Mesothelial cell of epicardium (in vitro differentiated cells): ENCODE measurements at places on chromosomes 12 and 14. TPM values are rescaled to one million over a fixed set of nuclear protein-coding genes. Genes with fewer than 3 reads are reported as not detected.

DNA sequence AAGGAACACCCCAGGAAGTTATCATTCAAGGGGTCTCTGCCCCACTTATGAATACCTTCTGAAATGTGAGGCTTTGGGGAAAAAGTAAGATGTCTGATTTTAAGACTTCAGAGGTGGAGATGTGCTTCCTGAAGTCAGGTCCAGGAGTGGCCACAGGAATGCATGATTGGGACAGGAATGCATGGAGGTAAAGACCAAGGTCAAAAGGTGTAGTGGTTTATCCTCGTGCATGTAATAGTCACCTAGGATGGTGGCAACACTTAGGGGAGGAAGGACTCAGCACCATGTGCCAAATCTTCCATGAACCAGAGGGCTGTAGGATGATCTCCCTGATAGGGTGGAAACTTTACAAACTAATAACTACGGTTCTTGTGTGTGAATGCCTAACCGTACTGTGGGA lies 217.3 kb downstream of the C12orf75 start:
- no peak for DNase-seq
- H3K4me1 ChIP-seq, result no peaks in the 10 kb centered on the region
- H3K27me3 ChIP-seq, result no peaks in the 10 kb centered on the region
- no peak overlapping the region for H3K4me3 ChIP-seq
- H3K27ac ChIP-seq, result no peak overlapping the region

GRCh38 chr12:52300796-52301691 lies 9.7 kb upstream of the KRT81 start:
- H3K4me3 ChIP-seq, result no peak overlapping the region
- DNase-seq, result no peak
- H3K36me3 ChIP-seq, result no peaks in the 10 kb centered on the region
- no peak overlapping the region for H3K27ac ChIP-seq

DNA sequence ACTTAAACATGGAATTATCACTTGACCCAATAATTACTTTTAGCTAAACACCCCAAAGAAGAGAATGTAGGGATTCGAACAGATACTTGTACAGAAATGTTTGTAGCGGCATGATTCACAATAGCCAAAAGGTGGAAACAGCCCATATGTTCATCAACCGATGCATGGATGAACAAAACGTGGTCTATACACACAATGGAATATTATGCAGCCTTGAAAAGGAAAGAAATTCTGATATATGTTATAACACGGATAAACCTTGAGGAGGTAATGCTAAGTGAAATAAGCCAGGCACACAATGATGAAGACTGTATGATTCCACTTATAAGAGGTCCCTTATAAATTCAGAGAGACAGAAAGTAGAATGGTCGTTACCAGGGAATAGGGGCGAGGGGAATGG lies 659.4 kb downstream of the MED13L start:
- no peaks in the 10 kb centered on the region for H3K4me1 ChIP-seq
- H3K36me3 ChIP-seq, result no peaks in the 10 kb centered on the region
- H3K4me3 ChIP-seq, result no peak overlapping the region
- no peaks in the 10 kb centered on the region for H3K27me3 ChIP-seq

GRCh38 chr14:24943024-24943423 lies 106.9 kb downstream of the STXBP6 start:
- peaks cover 19% of the 10 kb centered on the region for H3K4me1 ChIP-seq
- peak overlapping the region; percentile 35 for H3K27ac ChIP-seq
- DNase-seq, result no peak
- H3K27me3 ChIP-seq, result no peaks in the 10 kb centered on the region

DNA sequence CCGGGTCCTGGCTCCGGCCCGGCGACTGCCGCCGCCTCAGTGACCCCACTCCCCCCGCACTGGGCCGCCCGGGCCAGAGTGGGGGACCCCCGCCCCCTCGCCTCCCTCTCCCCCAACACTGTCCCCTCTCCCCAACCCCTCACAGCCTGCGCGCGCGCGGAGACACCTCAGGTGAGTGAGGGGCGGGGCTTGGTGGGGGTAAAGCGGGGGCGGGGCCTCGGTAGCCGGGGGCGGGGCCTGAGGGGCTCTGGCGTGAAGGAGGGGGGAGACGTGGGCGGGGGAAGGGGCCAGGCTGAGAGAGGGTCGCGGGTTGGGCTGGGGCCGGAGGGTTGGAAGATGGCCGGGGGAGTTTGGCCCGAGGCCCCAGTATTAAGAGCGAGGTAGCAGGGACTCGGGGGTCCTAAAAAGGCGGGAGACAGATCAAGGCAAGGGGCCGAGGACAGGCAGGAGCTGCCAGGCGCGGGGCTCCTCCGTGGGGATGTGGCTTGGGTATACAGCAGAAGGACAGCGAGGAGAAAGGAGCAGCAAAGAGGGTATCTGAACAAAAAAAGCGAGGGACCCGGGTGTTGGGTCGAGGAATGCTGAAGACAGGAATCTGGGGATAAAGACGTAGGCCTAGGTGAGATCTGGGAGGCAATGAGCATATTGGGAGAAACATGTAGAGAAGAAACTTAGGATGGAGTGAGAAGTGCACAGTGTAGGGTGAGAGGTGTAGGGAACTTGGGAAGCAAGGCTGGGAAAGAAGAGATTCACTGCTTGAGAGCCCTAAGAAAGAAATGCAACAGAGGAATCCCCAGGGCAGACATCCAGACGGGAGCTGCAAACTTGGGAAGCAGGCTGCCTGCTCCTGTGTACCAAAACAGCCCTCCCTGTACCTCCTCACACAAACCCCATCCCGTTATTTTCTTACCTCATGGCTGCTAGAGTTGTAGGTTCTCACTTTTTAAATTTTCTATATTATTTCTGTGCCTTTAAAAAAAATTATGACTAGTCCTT lies 10.8 kb downstream of the SUOX start:
- peaks cover 14% of the 10 kb centered on the region for H3K36me3 ChIP-seq
- peaks cover 31% of the 10 kb centered on the region for H3K4me1 ChIP-seq
- peak; percentile 77 for DNase-seq
- no peaks in the 10 kb centered on the region for H3K27me3 ChIP-seq
- H3K27ac ChIP-seq, result peak overlapping the region; percentile 94

DNA sequence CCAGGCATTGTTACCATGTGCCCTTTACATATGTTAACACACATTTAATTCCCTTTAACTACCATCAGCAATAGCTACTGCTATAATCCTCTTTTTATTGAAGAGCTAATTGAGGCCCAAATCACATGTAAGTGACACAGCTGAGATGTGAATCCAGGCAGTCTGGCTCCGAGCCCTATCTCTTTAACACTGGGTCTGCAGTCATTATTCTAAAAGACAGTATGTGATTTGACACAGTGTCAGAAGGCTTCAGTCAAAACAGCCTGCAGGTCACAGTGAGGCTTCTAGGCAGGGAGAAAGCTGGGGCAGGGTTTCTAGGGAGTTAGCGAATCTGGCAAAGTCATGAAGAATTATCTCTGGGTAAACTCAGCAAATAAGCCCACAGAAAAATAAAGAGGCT lies 148.2 kb downstream of the KIF21A start:
- H3K27ac ChIP-seq, result no peak overlapping the region
- H3K36me3 ChIP-seq, result peaks cover 11% of the 10 kb centered on the region
- H3K4me1 ChIP-seq, result peaks cover 8% of the 10 kb centered on the region
- no peaks in the 10 kb centered on the region for H3K27me3 ChIP-seq
- no peak overlapping the region for H3K4me3 ChIP-seq
- no peak for DNase-seq

DCTN2 gene
- 102 to 103 TPM (median 102 TPM) in 3 replicates for total RNA-seq

CLEC4D gene
- total RNA-seq, result 0.13 TPM in 1 of 3 replicates, not detected in the others

CACNA2D4 gene
- total RNA-seq, result 0.09 to 0.45 TPM (median 0.45 TPM) in 3 replicates

CLEC9A gene
- total RNA-seq, result not detected in 3 replicates

TAPBPL gene
- 2.2 to 2.6 TPM (median 2.5 TPM) in 3 replicates for total RNA-seq

SIX4 gene
- total RNA-seq, result 17.4 to 18.0 TPM (median 17.9 TPM) in 3 replicates
